ENCODE measurements at places on chromosomes 2 and 18.

DNA sequence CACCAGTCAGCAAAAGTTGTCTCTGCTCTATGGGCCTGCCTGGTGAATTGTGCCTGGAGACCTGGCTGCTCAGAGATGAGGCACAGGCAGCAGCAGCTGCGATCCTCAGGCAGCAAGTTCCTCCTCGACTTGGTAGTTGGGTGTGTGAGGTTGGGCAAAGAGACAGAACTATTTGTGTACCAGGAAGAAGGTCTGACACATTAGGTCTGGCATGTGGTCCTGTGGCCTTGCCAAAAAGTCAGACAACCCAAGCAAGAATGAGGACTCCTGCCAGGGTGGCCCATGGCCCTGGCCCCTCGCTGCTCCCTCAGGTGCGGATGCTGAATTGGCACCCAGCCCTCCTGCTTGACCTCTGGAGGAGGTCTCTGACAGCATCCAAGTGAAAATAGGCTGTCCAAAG is 192.7 kb downstream of the DYSF start:
- no peak for DNase-seq

DNA sequence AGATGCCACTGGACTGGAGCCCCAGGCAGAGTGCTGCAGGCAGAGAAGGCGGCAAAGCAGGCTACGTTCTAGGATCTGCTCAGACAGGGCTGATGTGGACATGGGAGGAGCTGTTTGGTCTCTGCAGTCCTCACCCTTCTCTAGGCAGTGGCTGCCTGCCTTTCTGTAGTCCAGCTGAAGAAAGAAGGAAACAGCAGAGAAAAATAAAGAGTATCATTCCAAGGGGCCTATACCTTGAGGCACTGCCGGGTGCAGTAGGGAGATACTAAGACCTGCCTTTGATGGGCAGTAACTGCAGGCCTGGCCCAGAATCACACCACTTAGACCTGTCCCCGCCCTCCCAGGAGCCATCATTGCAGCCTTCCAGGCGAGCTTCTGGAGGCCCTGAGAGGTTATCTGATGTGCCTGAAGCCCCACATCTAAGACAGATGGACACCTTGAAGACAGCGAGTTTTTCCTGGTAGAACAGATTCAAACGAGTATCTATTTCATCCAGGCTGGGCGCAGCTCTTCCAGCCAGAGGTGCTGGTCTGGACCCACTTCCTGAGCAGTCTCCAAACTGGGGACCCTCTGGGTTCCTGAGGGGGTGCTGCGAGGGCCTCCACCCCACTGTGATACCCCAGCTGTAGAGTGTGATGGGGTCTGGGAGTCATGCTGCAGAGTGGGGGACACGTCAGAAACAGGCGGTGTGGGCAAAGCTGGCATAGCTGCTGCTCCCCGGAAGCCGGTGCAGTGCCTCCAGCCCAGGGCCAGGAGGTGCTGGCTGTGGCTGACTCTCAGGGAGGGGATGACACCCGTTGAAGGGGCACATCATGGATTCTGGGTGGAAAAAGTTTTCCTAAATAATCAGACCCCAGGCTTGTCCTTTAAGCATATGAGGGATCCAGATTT is 87.3 kb upstream of the OTOS start:
- DNase-seq: no peak

DNA sequence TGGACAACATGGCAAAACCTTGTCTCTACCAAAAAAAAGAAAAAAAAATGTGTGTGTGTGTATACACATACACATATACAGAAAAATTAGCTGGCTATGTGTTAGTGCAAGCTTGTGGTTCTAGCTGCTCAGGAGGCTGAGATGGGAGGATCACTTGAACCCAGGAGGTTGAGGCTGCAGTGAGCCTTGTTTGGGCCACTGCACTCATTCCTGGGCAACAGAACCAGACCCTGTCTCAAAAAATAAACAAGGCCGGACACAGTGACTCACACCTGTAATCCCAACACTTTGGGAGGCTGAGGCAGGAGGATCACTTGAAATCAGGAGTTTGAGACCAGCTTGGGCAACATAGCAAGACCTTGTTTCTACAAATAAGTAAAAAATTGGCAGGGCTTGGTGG is 2.1 kb downstream of the COQ10B start:
- no peak for DNase-seq

DNA sequence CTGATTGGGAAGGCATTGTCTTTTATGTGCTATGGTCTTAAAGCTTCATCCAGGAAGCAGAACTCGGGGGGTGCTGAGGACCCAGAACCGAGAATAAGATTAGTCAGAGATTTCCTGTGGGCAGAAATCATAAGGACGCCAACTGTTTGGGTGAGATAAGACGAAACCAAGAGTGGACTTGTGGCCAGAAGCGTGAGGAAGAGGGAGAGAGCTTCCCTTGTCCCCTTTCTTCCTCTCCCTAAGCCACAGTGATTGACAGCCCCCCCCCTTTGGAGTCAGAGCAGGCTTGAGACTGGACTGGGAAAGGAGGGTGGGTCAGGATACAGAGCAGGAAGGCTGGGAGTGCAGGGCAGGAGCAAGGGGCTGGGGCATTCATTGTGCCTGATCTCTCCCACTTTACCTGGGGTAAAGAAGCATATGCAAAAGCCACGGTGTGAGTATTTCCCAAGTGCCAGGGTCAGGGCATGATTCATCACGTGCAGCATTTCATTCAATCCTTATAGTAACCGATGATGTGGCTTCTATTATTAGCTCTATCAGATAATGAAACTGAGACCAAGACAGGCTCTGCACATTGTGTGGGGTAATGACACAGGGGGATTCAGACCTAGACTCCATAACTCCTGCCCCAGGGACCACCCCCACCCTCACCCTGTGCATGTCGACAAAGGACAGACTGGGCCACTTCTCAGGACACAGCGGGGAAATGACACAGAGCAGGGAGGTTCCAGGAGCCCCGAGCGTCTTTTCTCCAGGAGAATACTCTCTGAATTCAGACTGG is 3.0 kb upstream of the IL1RN start:
- DNase-seq: no peak

GRCh38 chr18:32315881-32316280 is 126.0 kb downstream of the MEP1B start:
- DNase-seq: no peak

GRCh38 chr18:76453932-76454331 is 41.1 kb downstream of the ZNF516 start:
- DNase-seq: no peak

- DNase-seq: no peak
Observed at GRCh38 chr18:49761771-49762170, 51.6 kb downstream of the ACAA2 start.

DNA sequence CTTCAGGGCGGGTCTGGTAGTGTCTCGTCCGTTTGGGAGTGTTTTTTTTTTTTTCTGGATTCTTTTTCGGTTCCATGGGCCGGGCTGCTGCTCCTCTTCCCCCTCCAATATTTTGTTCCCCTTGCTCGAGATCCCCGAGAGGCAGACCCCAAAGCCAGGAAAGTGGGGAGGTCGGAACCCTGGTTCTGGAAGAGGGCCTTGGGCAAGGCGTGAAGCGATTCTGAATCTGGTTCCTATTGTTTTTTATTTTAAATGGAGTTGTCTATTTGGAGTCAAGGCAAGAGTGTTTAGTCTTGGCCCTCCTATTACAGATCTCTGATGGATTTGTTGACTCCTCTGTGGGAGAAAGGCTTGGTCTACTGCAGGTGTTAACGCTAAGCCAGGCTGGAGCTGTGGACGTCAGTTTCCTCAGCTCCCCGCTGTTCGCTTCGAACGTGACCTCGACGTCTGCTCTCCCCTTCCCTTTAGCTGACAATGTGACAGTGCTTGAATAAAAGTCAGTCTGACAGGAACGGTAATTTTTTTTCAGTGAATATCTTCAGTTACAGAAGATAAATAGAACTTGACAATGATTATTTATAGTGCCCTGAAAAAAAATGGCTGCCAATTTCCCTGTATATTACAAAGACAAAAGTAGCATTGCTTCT is 683 bp upstream of the DNAJC27 start:
- no peak for DNase-seq

DNA sequence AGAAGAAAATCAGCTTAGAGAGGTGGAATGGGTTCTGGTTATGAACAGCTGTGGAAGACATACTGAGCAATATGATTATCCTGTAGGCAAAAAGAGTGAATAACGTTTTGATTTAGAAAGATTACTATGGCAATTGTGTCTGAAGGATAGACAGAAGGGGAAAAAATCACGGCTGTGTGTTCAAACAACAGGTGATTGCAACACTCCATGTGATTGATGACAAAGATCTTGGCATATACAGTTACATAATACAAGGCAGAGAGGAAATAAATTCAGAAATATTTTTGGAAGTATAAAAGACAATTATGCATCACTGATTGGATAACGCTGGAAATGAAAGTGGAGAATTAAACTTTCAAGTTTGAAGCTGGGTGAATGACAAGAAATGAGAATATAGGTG is 58.5 kb upstream of the KCNJ3 start:
- no peak for DNase-seq

DNA sequence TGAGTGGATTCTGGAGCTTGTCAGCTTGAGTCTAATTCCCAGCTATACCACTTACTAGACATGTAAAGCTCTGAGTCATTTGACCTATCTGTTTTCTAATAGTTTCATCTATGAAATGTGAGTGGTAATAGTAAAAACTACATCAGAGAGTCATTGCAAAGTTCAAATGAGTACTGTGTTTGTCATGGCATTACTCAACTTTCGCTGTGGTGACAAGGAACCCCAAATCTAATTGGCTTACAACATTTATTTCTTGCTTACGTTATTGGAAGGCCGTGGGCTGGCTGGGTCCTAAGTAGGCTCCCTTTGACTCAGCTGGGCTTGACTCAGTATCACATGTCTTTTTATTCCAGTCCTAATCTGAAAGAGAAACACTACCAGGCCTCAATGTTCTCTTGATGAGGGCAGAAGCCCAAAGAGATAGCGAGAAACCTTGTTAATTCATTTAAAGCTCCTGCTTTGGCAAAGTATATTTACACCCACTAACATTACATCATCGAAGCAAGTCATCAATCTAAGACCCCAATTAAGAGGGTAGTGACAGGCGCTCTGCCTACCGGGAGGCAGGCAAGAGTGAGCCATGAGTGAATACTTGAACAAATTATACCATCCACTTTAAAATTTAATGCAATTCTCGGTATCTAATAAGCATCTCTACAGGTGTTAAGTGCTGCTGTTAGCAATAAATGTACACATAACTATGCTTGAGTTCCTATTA is 431.8 kb upstream of the SPHKAP start:
- no peak for DNase-seq

GRCh38 chr2:49416252-49416651 is 261.9 kb upstream of the FSHR start:
- DNase-seq: no peak

DNA sequence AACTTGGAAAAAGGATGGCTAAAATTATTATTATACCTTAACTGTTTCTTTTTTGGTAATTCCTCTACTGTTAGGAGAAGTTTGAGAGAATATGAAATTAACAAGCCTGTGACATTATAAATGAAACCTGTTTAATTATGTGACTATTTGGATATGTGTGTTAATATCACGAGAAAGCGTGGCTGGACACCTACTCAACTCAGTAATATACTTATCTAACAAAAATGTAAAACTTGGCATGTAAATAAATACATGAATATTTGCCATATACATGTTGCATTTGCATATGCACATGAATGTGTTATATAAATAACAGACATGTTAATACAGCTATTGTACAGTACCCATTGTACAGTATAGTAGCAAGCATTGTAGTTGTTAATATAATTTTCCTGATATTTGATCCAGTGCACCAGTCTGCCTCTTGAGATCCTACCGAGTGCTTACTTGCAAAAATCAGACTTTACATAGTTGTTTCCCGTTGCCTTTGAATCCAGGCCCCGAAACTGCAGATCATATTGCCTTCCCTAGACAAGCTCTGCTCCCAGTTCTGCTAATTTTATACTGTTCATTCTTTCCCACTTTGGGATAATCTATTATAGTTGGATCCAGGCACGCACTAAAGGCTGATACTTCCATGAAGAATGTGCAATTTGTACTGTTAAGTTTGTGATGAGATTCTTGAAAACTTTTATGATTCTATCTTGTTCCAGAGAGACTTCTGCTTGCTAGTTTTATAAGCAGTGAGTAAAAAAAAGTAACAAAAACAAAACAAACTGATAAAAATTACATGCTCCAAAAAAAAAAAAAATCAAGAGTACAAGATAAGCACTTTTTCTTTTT is 395.6 kb downstream of the ARHGAP15 start:
- no peak for DNase-seq

DNA sequence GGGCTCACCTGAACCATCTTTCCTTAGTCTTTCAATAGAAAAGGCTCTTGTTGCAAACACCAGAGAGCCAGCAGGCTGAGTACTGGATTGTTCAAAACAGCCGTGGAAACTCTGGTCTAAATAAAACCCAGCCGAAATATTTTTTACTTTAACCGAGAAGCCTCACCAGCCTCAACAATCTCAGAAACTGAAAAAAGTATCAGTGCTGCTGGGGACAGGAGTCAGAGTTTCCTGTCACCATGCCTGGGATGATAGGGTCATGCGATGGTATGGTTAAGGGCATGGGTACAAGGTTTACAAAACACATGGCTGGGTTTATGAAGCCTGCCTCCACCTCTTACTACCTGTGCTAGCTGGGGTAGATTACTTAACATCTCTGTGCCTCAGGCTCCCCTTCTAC is 55.3 kb upstream of the FZD7 start:
- DNase-seq: no peak

- no peak for DNase-seq
Observed at GRCh38 chr2:217055624-217056023, 195.8 kb upstream of the TNP1 start.

DNA sequence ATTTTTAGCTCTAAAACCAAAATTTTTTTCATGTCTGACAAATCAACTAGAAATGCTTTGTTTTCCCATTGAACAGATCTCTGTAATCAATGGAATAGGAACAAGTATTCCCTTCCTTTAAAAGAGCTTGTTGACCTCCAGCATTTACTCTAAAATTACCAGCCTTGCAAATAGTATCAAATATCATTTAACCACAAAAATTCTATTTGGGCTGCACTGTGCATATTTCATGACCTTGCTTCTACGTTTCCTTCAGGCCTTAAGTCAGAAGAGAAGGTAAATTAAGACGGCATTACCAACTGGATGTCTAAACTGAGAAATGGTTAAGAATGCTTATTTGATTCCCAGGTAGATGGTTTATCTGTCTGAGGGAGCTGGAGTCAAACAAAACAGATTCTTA is 33.3 kb upstream of the NRXN1 start:
- DNase-seq: no peak

DNA sequence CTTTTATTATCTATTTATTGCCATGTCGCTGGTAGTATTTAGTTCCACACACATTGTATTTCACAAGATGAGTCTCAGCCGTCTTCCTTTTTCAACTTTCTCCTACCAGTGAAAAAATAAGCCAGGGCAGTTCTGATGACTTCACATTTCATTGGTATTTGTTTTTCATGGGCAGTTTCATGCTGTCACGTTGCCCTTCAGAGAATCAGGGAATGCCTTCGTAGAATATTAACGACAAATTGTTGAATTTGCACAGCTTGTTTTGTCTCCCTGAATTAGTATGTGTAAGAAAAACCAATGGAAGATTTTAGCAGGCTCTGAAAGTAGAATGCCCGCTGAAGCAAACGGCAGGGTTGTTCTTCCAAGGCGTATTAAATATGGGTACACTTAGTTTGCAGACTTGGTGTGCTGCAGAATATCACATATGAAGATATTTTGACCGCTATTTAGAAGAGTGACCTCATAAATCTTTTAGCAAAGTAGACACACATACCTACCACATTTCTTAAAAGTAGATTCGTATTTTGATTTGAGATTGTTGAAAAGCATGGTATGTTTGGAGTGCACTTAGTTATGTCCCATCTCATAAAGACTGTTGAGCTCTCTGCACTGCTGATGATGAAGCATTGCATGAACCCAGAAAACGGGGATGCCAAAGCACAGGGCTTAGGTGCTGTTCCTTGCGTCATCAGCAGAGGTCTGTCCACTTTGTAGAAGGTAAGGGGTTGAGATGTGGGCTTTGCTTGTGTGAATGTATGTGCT is 2.9 kb downstream of the NEDD4L start:
- DNase-seq: no peak

GRCh38 chr18:79875531-79875919 is 75.9 kb downstream of the SLC66A2 start:
- no peak for DNase-seq
